ENCODE measurements at places on chromosomes 1 and 21.

DNA sequence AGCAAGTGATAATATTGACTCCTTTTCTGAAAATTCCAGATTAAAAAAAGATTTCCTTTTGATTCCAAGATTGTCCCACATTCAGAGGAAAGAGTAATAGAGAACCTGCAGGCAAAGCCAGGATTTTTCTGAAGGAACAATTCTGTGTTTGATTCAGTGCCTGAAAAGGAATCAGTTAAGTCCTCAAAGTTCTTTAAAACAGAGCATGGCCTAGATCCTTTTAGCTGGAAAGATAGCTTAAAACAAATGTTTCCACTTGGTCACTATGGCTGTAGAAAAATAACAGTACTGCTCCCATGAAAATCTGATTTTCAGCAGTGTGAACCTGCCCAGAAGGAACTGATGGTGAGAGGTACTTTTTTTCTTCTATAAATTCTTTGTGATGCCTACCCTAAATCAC is 41.8 kb downstream of the HS2ST1 start:
- DNase-seq, result no peak

- DNase-seq, result no peak
Observed at GRCh38 chr1:8011016-8011415, 15.1 kb downstream of the ERRFI1 start.

DNA sequence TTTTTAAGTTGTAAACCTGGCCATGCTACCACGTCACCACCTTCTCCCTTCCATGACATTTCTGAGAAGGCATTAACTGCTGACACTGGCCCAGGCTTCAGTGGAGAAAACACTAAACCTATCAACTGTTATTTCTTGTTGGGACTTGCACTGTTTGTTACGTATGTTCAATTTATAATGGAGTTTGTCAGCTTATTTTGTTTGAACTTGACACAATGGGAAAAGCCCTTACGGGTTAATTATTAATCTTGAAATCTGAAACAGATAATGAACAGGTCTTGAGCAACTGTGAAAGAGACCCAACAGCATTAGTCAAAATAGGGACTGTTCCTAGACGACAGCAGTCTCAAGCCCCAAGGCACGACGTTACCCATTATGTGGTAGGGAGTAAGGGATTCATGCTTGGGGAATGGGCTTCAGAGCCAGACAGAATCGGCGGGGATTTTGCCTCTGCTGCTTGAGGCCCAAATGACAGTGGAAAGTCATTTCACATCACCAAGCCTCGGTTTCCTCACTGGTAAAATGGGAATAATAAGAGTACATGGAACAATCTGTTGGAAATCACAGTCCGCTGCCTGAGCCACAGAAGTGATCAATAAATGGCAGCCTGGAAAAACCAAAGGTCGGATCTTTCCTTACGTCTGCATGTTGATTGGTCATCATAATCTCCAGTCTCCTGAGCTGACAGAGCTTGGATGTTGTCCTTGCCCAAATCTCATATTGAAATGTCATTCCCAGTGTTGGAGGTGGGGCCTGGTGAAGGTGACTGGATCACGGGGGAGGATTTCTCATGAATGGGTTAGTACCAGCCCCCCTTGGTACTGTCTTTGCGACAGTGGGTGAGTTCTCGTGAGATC is 44.5 kb downstream of the TIAM1 start:
- DNase-seq, result no peak

GRCh38 chr1:224739303-224739996 is 123.3 kb downstream of the CNIH3 start:
- no peak for DNase-seq
